Left ventricle myocardium inferior (tissue), 1 donor: ENCODE measurements at places on chromosomes 2 and 18. TPM values are rescaled to one million over a fixed set of nuclear protein-coding genes. Genes with fewer than 3 reads are reported as not detected.

GRCh38 chr18:49344096-49344495 is 116.3 kb downstream of the DYM start:
- H3K4me1 ChIP-seq: peaks cover 7% of the 10 kb centered on the region
- H3K4me3 ChIP-seq: no peak overlapping the region
- no peak overlapping the region for H3K27ac ChIP-seq
- no peaks in the 10 kb centered on the region for H3K36me3 ChIP-seq
- no peaks in the 10 kb centered on the region for H3K27me3 ChIP-seq
- no peak for DNase-seq

ANKRD29 gene
- 9.2 TPM for total RNA-seq

DNA sequence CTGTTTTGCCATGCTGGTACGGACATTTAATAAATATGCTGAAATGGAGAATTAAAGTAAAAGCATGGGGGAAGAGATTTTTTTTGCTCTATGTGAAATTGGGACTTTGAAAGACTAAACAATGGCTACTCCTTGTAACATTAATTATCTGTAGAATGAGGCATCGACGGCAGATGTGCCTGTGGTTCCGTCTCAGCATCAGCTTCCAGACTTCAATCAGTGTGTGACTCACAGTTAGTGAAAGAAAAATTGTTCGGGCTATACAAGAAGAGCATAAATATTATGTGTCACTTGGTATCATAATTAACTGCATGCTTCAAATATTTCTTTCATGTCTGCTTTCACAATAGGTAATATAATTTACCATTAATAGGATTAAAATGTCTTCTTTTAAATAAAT is 117.0 kb upstream of the SMIM21 start:
- DNase-seq: no peak
- H3K27ac ChIP-seq: no peak overlapping the region
- H3K4me1 ChIP-seq: no peaks in the 10 kb centered on the region
- no peak overlapping the region for H3K4me3 ChIP-seq
- H3K27me3 ChIP-seq: peaks cover 42% of the 10 kb centered on the region
- H3K36me3 ChIP-seq: no peaks in the 10 kb centered on the region

ATP5MC3 gene
- 1,059 TPM for total RNA-seq

UGT1A7 gene
- not detected for total RNA-seq

DNA sequence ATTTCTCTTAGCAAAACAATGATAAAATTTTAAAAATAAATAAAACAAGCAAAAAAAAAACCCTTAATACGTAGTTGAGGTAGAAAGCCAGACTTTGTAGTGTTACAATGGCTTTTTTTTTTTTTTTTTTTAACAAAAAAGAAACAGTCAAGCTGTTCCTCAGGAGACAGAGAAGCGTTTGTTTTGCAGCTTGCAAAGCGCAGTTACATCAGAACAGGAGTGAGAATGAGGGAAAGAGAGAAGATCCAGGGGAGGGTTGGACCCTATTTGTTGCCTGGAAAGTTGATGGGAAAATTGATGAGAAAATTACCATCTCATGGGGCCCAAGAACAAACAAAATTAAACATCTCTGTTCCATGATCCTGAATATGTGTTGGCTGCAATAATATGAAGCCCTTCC is 146.5 kb downstream of the NETO1 start:
- no peak for DNase-seq
- no peaks in the 10 kb centered on the region for H3K4me1 ChIP-seq
- H3K27me3 ChIP-seq: no peaks in the 10 kb centered on the region
- H3K4me3 ChIP-seq: no peak overlapping the region

DNA sequence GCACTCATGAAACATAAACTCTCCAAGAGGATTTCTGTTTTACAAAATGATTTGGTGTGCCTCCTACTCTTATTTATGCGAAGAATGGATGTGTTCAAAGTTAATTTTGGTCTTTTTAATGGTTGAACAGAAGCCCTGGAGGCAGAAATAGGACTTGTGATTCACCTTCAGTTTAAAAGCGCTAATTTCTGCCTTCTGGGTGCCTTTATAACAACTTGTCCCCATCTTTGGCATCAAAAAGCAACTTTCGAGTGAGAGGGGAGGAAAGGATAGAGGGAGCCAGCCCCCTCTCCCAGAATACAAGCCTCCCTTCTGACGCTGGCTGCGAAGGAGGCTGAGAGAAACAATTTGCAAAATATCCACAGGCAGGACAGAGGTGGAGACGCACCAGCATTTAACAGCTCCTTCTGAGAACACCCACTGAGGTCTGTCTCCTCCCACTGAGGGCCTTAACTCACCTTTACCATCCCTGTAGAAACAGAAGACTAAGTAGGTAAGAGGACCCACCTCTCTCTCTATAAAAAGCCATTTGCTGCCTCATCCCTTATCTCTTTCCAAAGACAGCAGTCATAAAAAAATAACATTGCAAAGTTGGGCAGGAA is 24.3 kb upstream of the BCL11A start:
- no peak for DNase-seq
- peaks cover 66% of the 10 kb centered on the region for H3K27me3 ChIP-seq
- peaks cover 9% of the 10 kb centered on the region for H3K4me1 ChIP-seq
- H3K4me3 ChIP-seq: no peak overlapping the region

GRCh38 chr2:171965661-171966060 is 34.1 kb upstream of the METAP1D start:
- no peak for DNase-seq
- no peak overlapping the region for H3K27ac ChIP-seq
- peaks cover 38% of the 10 kb centered on the region for H3K36me3 ChIP-seq
- H3K4me1 ChIP-seq: peaks cover 5% of the 10 kb centered on the region
- no peaks in the 10 kb centered on the region for H3K27me3 ChIP-seq

- H3K27ac ChIP-seq: no peak overlapping the region
- H3K27me3 ChIP-seq: peaks cover 41% of the 10 kb centered on the region
- no peak for DNase-seq
- H3K36me3 ChIP-seq: no peaks in the 10 kb centered on the region
- H3K4me3 ChIP-seq: no peak overlapping the region
- H3K4me1 ChIP-seq: no peaks in the 10 kb centered on the region
Observed at GRCh38 chr2:126799301-126799700, 99.4 kb upstream of the TEX51 start.

DNA sequence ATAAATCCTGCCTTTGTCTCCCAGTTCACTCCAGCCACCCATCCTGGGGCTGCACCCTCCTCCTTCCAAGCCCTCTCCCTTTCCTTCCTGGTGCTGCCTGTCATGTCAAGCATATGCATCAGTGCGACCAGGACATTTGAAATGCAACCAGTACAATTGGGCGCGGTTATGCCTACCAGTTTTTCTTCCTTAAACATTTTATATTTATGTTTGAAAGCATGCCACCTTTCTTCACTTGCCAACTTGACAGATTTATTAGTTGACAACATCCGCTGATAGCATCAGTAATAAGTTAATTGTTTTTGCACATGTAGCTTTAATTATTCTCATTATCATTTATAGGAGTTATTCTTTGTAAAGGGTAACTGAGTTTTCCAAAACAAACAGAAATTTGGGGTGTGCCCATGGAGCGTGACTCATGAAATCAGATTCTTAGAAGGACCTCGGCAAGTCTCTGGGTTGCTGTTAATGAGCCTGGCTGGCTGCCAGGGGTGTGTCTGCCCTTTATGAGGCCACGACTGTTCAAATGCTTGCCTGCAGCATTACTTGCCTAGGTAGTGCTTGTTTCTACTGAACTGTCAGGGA is 32.8 kb upstream of the IL1B start:
- H3K27ac ChIP-seq: peak overlapping the region; percentile 36
- H3K36me3 ChIP-seq: no peaks in the 10 kb centered on the region
- DNase-seq: peak; percentile 74
- H3K4me1 ChIP-seq: peaks cover 16% of the 10 kb centered on the region
- no peak overlapping the region for H3K4me3 ChIP-seq
- H3K27me3 ChIP-seq: peaks cover 19% of the 10 kb centered on the region

IMPACT gene
- total RNA-seq: 20.2 TPM

ZNF142 gene
- total RNA-seq: 19.9 TPM

PTPN4 gene
- 45.4 TPM for total RNA-seq

DNA sequence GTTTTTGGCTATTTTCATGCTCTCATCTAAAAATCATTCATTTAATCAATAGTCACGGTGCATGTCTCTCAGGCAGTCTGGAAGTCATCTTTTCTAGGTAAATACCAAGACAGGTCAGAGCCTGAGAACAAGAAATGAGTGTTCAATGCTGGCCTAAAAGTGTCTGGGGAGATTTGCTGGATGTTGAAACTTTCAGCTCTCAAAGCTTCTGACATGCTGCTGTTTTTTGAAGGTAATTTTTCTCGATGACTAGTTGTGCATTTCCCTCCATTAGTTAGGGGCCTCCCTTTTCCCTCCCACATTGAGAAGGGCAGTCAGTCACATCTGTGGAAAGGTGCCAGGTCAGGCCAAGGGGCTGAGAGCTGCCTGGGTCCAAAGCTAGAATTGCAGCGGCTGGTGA is 115.6 kb downstream of the LPIN1 start:
- no peak for DNase-seq
- no peak overlapping the region for H3K27ac ChIP-seq
- no peaks in the 10 kb centered on the region for H3K27me3 ChIP-seq
- H3K4me1 ChIP-seq: peaks cover 16% of the 10 kb centered on the region
- H3K36me3 ChIP-seq: no peaks in the 10 kb centered on the region
